ENCODE measurements at places on chromosomes 4 and X. TPM values are rescaled to one million over a fixed set of nuclear protein-coding genes. Genes with fewer than 3 reads are reported as not detected.
A peak's percentile ranks its signal among the peaks of the same experiment; 100 is the strongest.

GRCh38 chrX:56783450-56783831, 54.4 kb downstream of the NBDY start:
- H3K36me3 ChIP-seq = peaks cover 13% of the 10 kb centered on the region
- no peak overlapping the region for H3K27ac ChIP-seq
- DNase-seq = no peak
- no peaks in the 10 kb centered on the region for H3K27me3 ChIP-seq
- peaks cover 26% of the 10 kb centered on the region for H3K4me1 ChIP-seq

DNA sequence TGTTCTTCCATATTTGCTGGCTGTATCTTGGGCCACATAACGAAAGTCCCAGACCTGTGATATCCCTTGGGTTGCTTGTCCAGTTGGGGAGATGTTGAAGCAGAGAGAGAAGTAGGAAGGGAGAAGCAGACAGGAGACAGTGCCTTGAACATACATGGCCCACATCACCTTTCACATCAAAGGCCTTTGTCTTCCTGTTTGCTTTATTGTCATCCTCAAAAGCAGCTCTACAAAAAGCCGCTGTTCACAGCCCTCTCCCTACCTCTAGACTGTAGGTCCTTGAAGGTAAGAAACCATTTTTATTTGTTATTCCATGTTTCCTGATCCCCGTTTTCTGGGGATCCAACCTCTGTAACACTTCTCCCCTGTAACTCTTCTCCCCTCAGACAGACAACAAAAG, 14.9 kb downstream of the USP26 start:
- no peak overlapping the region for H3K27ac ChIP-seq
- DNase-seq = no peak
- H3K36me3 ChIP-seq = no peaks in the 10 kb centered on the region
- H3K27me3 ChIP-seq = no peaks in the 10 kb centered on the region

GRCh38 chrX:38837389-38837788, 36.1 kb downstream of the MID1IP1 start:
- DNase-seq = no peak
- no peaks in the 10 kb centered on the region for H3K36me3 ChIP-seq
- H3K27me3 ChIP-seq = no peaks in the 10 kb centered on the region

- no peak for DNase-seq
- H3K4me3 ChIP-seq = no peak overlapping the region
- no peaks in the 10 kb centered on the region for H3K36me3 ChIP-seq
- no peaks in the 10 kb centered on the region for H3K4me1 ChIP-seq
- H3K27me3 ChIP-seq = no peaks in the 10 kb centered on the region
Observed at GRCh38 chr4:128538111-128538882, 250.7 kb upstream of the PGRMC2 start.

Gene ARHGEF6
- total RNA-seq = 34.5 TPM

Gene ASMT
- 0.54 TPM for total RNA-seq

GRCh38 chrX:29024871-29025270, 437.6 kb downstream of the IL1RAPL1 start:
- H3K4me3 ChIP-seq = no peak overlapping the region
- H3K27ac ChIP-seq = no peak overlapping the region
- H3K27me3 ChIP-seq = no peaks in the 10 kb centered on the region

GRCh38 chr4:102579794-102580462, 78.8 kb downstream of the NFKB1 start:
- peaks cover 73% of the 10 kb centered on the region for H3K4me1 ChIP-seq
- no peak for DNase-seq
- H3K27ac ChIP-seq = peak overlapping the region; percentile 79
- peaks cover 75% of the 10 kb centered on the region for H3K36me3 ChIP-seq
- H3K27me3 ChIP-seq = no peaks in the 10 kb centered on the region
- H3K4me3 ChIP-seq = no peak overlapping the region

- DNase-seq = no peak
- peaks cover 32% of the 10 kb centered on the region for H3K4me1 ChIP-seq
- H3K36me3 ChIP-seq = no peaks in the 10 kb centered on the region
- no peaks in the 10 kb centered on the region for H3K27me3 ChIP-seq
Observed at GRCh38 chr4:15234116-15234855, 193.5 kb upstream of the C1QTNF7 start.

GRCh38 chr4:114636192-114636935, 37.8 kb downstream of the UGT8 start:
- H3K27ac ChIP-seq = no peak overlapping the region
- no peaks in the 10 kb centered on the region for H3K4me1 ChIP-seq
- DNase-seq = no peak
- no peaks in the 10 kb centered on the region for H3K36me3 ChIP-seq
- no peak overlapping the region for H3K4me3 ChIP-seq
- peaks cover 3% of the 10 kb centered on the region for H3K27me3 ChIP-seq

Gene MAGEA8
- not detected for total RNA-seq

- H3K4me3 ChIP-seq = no peak overlapping the region
- H3K27ac ChIP-seq = no peak overlapping the region
- H3K27me3 ChIP-seq = no peaks in the 10 kb centered on the region
Observed at GRCh38 chrX:39850630-39851152, 247.1 kb downstream of the BCOR start.

DNA sequence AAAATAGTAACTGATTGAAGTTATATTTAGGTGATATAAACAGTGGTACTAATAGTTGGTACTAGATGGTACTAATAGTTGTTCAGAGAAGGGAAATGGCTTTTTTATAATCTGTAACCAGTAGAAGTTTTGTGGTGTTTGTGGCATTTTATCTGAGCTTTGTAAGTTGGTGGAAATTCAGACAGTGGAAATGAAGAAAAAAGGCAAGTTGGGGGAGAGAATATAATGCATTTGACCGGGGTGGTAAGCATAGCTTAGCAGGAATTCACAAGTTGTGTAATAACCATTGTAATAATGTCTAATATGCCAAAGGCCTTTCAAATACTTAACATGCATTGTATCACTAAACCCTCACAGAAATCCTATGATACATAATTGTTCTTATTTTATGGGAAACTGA, 36.3 kb downstream of the DTHD1 start:
- no peak for DNase-seq
- H3K4me1 ChIP-seq = peaks cover 40% of the 10 kb centered on the region
- peak overlapping the region; percentile 37 for H3K27ac ChIP-seq
- H3K27me3 ChIP-seq = no peaks in the 10 kb centered on the region

- H3K4me3 ChIP-seq = no peak overlapping the region
- no peak overlapping the region for H3K27ac ChIP-seq
- H3K4me1 ChIP-seq = peaks cover 3% of the 10 kb centered on the region
Observed at GRCh38 chr4:146310319-146311021, 96.1 kb downstream of the REELD1 start.

- H3K4me3 ChIP-seq = no peak overlapping the region
- H3K4me1 ChIP-seq = peaks cover 12% of the 10 kb centered on the region
- no peaks in the 10 kb centered on the region for H3K27me3 ChIP-seq
- no peak overlapping the region for H3K27ac ChIP-seq
- no peak for DNase-seq
- no peaks in the 10 kb centered on the region for H3K36me3 ChIP-seq
Observed at GRCh38 chr4:23324021-23324690, 565.7 kb downstream of the PPARGC1A start.

DNA sequence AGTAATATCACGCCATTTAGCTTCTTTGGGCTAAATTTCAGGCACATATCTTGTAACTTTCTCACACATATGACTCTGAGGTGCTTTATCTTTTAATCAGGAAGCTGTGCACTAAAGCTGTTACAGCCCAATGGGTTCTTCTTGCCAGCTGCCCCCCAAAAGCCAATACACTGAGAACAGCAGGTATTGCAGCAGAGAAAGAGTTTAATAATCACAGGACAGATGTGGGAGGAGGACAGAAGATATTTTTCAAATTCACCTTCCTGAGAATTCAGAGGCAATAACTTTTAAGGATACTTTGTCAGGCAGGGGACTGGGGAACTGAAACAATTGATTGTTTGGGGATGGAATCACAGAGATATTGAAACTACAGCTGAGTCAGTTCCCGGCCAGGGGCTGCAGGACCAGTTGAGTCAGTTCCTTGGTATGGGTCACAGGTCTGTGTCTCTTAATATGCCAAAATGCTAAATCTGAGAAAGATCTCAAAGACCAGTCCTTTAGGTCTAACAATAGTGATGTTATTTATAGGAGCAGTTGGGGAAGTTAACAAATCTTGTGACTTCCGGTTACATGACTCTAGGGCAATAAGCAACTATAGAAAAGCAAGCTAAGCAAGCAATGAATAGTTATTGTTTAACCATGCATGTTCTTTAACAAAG, 28.1 kb downstream of the DDIT4L start:
- peaks cover 8% of the 10 kb centered on the region for H3K27me3 ChIP-seq
- DNase-seq = no peak
- H3K4me3 ChIP-seq = no peak overlapping the region
- no peaks in the 10 kb centered on the region for H3K4me1 ChIP-seq
- no peak overlapping the region for H3K27ac ChIP-seq

All from activated naive CD8-positive, alpha-beta T cell treated with anti-CD3 and anti-CD28 coated beads for 36 hours (primary cell).